Ovary (tissue), 10 donors: ENCODE measurements at places on chromosomes 12 and 14.

DNA sequence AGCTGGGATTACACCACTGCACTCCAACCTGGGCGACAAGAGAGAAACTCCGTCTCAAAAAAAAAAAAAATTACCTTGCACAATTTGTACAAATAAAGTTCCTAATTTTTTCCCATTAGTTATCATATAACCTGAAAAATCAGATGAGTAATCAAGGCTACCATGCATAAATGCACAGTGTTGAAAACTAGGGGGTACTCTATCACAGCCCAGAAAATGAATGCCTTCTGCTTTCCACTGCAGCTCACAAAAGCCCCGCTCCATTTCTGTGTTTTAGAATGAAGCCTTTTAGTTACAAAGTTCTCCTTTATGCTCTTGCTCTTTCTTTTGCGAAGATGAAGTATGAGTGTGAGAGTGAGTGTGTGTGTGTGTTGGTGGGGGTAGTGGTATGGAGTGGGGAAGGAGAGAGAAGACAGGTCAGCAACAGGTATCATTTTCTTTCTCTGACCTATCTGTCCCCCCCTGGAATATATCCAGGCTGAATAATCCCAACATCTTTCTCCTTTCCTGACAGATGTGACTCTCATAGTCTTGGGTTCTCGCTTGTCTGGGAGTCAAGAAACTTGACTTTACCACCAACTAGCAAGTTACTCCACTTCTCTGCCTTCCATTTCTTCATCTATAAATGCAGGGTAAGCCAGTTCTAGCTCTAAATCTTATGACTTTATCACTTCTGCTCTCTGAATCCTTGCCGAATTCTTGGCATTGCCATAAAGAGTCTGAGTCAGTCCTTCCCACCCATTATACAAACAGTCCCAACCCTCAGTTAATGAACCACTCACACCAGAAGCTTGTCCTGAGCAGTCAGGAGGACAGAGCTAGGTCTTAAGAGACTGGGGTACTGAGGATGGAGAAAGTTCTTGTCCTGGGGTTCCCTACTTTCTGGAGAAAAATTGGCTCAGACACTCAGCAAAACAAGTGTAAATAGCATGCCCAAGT is 16.1 kb downstream of the BIN2 start:
- no peak for DNase-seq

DNA sequence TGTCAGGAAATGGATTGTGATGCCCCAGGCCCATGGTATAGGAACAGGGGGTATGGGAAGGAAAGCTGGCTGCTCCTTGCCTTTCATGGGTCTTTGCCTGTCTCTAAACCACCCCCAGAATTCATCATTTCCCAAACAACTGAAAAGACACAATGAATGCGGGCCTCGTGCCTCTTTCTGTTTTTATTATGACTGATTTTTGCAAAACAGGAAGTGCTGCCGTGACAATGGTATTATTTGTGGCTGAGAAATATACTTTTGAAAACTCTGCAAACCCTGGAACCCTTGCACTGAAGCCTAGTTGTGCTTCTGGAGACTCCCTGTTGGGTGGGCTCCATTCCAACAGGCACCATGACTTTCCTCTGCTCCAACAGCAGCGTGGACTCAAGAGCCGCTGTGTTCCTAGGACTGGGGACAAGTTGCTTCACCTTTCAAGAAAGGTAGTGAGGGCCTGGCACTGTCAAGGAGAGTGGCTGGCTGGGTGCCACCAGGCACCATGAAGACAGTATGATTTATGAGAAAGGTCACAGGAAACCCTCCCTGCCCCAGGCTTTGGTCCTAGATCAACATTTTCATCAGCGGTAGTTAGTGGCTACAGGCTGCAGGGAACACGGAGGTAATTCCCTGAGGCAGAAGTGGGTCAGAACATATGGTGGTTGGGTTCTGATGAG is 4.8 kb upstream of the DGLUCY start:
- no peak for DNase-seq

DNA sequence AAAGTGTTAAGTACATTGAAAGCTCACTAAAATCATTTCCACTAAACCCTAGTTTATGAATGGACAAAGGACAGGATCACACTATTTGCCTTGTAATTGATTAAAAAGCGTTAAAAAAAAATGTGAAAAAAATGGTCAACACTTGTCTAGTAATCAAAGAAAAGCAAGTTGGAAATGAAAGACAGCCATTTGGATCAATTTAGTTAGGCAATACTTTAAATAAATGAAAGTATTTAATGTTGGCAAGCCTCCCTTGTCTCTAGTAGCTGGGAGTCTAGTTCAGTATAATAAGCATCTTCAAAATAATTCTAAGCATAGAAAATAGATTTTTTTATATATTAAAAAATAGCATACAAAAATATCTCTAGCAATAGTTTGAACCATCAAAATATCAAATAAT is 14.2 kb upstream of the CNIH1 start:
- no peak for DNase-seq

DNA sequence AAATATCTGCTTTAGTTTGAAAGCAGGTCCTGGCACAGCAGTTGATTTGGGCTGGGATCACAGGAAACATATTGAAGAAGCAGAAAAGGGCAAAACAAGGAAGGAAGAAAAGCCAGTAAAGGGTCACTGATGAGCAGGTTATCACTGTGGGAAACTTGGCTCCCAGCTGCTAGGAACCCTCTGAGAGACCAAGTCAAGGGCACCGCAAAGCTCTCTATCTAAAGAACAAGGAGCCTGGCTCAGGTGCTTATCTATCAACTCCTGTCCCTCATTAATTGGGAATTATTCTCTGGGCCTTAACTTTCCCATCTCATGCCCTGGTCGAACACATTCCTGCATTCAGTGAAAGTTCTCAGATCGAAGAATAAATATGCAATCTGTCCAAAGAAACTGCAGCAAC is 450.9 kb upstream of the RPL10L start:
- DNase-seq: no peak

- peak; percentile 36 for DNase-seq
Observed at GRCh38 chr12:15584366-15585041, 204.7 kb downstream of the EPS8 start.

DNA sequence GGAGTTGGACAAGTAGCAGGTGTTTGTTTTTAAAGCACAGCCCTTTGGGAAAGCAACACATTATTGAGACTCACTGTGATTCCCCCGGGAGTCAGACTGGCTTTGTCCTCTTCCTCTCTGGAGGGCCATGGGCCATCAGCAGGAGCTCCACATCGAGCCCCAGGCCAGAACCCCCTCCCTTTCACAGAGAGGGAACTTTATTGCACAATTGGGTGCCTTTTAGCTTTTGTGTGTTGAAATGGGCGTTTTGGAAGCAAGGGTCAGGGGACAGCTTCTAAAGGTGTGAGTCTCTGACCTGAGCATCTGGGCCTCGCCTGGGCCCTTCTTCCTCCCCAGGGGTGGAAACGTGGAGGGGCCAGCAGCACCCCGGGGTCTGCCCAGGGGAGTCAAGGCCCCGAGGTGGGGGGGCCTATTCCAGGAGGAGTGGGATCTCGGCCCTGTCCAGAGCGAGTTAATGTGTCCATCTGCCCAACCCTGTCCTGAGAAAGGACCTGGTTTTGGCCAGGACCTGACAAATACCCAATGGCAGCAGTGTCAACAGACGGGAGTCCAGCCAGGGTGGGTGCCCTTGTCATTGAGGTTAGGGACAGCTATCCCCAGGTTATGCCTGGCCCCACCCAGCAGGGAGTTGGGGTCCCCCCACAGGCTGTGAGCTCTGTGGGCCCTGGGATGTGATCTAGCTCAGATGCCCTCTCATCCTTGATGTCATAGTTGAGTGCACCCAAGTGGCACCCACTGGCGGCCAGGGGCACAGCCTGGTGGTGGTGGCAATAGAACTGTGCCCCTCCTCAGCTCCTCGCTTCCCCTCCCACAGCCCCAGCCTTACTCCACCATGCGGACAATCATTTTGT is 37.1 kb downstream of the SLC8B1 start:
- no peak for DNase-seq

GRCh38 chr12:111628505-111629260 is 29.6 kb upstream of the ATXN2 start:
- no peak for DNase-seq

DNA sequence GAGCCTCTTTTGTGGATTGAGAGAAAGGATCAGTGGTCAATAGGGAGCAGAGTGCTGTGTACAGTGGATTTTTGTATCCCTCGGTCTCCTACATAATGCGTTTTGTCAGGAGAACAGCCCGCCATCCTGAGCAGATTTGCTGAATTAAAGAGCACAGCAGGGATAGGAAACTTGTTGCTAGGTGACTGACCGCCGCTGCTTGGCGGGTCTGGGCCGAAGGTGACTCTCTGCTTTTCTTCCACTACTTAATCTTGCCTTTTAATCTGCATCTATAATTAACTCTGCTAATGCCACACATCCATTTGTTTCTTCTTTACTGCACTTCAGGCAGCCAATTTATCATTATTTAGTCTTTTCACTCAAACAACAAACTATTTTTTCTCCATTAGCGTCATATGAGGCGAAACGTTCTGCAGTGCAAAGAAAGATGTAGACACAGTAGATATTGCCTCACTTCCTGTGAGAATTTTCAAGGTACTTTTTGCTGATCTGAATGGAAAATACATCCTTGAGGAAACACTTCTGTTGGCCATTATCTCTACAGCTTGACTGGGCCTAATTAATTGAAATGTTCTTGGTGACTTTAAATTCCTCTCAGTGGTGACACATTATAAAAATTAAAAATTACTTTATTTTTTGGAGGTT is 108.0 kb downstream of the PPM1A start:
- DNase-seq: no peak

- DNase-seq: peak; percentile 21
Observed at GRCh38 chr14:104866451-104867370, 1.6 kb downstream of the CEP170B start.

DNA sequence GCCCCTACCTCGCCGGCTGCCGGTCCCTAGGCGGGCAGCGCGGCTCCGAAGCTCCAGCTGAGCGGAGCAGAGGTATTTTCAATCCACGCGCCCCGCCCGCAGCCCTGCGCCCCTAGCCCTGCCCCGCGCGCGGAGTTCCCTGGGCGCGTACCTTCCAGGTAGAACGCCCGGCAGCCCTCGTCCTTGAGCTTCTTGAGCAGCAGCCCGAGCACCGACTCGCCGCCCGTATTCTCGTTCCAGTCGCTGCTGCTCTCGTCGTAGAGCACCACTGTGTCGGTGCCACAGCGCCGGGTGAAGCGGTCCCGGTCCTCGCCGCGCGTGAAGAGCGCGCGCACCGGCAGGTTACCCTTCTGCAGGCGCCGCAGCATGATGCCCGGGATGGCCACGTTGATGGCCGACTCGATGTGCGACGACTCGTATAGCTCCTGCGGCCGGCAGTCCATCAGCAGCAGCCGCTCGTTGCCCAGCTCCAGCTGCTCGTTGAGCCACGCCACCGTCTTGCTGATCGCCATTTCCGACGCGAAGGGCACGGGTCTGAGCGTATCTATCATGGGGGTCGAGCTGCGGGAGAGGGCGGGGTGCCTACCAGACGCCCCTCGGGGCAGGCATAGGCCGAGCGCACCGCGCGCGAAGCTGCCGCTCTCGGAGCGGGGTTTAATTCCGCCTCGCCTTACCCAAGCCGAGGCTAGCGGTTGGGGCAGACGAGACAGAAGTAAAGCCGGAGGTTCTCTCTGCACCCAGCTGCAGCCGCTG is 636 bp downstream of the DUSP6 start:
- DNase-seq: peak; percentile 29

GRCh38 chr12:101256266-101256665 is 23.6 kb upstream of the UTP20 start:
- no peak for DNase-seq

- DNase-seq: no peak
Observed at GRCh38 chr12:65152596-65152995, 16.8 kb upstream of the LEMD3 start.

DNA sequence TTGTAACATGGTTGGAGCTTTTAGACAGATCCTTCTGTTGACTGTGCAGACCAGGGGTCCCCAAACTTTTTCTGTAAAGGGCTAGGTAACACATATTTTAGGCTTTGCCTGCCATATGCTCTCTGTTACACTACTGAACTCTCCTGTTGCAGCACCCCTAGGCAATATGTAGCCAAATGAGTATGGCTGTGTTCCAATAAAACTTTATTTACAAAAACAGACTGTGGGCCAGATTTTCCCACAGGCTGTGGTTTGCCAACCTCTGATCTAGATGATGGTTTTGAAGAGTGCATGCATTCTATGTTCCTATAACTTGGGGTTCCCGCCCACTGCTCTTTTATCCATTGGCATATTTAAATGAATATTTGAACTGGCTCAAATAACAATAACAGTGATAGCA is 180.3 kb upstream of the VASH1 start:
- no peak for DNase-seq

GRCh38 chr14:102497998-102498677 is 11.4 kb downstream of the ANKRD9 start:
- DNase-seq: no peak

DNA sequence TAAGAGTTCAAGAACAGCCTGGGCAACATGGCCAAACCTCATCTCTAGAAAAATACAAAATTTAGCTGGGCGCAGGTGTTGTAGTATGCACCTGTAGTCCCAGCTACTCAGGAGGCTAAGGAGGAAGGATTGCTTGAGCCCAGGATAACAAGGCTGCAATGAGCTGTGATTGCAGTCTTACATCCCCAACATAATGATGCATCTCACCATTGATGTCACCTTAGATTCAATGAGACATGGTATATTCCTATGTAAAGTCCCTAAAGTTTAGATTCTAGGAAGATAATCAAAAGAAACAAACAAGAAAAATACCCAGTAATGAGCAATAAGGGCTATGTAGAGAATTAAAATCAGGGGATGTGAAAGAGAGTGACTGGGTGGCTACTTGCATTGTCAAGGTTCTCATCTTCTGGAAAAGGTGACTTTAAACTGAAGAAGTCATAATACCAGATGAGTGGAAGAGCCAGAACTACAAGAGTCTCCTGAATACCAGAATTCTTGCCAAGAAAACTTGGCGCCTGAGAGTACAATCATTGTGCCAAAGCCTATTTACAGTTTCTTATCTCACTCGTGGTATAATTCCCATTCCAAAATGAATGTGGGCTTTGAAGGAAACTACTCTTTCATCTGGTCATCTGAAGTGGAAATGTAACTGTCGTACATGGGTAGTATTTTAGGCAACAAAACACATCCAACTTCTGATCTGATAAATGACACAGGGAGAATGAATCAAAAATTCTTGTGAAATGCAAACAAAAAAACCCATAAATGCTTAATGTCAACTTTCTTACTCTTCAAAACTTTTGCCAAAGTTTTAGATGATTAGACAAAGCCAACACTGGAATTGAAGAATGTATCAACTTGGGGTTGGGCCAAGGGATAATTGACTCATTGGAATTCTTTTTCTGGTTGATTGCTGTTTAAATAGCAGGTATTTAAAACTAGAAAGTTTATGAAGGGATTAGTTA is 81.1 kb upstream of the ST8SIA1 start:
- DNase-seq: no peak

- DNase-seq: no peak
Observed at GRCh38 chr12:117760990-117761389, 207.8 kb downstream of the KSR2 start.

GRCh38 chr12:33184161-33184560 is 255.5 kb downstream of the SYT10 start:
- DNase-seq: no peak

GRCh38 chr14:89139404-89140247 is 277.4 kb downstream of the FOXN3 start:
- no peak for DNase-seq

DNA sequence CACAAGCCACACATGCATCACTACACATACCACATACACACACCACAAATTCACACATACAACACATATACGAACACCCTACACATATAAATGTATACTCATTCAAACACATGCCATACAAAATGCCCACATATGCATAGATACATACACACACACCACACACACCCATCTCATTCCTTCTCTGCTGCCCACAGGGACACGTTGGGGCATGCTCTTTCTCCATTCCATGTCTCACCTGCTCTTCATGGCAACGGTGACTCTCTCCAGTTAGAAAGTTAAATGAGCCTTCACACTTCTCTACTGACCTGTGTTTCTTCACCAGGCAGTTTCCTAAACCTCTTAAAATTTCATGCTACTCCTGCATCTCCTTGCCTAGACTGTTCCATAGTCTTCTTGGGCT is 1194.8 kb downstream of the BCL11B start:
- no peak for DNase-seq
